ENCODE measurements at places on chromosomes 11 and 22.

DNA sequence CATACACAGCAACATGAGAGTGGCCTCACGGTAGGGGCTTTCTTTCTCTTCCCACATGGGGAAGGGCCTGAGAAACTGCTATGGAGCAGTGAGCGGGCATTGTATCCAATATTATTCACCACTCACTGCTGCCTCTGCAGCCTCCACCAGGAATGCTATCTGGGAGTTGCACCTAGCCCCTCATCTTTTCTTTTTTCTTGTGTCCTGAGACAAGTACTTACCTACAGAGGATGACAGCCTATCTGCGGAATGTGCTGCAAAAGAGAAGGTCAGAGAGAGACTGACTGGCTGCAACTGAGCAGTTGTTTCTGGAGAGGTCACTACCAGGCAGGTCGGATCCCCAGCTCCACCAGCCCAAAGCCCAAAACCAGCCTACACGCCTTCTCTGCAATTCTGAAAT is 52.1 kb upstream of the HTATIP2 start:
- no peak for DNase-seq

DNA sequence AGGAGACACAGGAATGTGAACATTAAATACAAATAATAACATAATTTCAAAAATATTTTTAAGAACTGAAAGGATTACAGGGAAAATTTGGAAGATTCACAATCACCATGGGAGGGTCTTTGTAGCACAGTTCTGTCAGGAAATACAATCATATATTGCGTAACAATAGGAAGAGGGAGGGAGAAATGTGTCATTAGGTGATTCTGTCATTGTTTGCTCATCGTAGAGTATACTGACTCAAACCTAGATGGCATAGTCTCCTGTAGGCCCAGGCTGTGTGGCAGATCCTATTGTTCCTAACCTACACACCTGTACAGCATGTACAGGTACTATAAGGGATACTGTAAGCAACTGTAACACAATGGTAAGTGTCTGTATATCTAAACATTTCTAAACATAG is 330.4 kb downstream of the BRD1 start:
- DNase-seq, result no peak

DNA sequence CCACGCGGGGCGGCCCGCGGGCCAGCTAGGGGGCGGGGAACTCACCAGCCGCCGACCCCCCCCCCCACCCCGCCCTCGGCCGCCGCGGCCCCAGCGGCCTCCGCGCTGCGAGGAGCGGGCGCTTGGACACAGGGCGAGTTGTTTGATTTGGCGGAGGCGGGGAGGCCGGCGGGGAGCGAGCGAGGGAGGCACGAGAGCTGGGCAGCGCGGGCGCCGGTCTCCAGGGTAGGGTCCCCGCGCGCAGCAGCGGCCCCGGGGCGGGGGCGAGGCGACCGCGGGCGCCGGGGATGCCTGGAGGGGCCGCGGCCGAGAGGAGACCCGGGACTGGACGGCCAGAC is 64.4 kb downstream of the NAV2 start:
- DNase-seq, result no peak

DNA sequence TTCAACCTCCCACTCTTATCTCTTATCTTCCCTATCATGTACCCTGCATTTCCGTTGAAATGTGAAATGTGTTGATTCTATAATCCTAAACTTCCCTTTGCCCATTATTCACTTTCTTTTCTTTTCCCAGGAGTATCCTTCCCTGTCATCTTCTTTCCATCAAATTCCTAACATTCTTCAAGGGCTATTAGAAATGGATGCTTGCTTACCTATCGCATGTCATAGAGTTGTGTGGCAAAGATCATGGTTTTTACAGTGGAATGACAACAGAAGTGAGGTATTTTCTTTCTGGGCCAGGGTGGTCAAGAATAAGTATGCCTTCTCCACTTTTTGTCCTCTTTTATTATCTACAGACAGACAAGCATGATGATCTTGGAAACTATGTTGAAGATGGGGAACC is 124.4 kb upstream of the SLC5A12 start:
- DNase-seq, result no peak

GRCh38 chr22:26033071-26033470 is 136.2 kb upstream of the SEZ6L start:
- no peak for DNase-seq

DNA sequence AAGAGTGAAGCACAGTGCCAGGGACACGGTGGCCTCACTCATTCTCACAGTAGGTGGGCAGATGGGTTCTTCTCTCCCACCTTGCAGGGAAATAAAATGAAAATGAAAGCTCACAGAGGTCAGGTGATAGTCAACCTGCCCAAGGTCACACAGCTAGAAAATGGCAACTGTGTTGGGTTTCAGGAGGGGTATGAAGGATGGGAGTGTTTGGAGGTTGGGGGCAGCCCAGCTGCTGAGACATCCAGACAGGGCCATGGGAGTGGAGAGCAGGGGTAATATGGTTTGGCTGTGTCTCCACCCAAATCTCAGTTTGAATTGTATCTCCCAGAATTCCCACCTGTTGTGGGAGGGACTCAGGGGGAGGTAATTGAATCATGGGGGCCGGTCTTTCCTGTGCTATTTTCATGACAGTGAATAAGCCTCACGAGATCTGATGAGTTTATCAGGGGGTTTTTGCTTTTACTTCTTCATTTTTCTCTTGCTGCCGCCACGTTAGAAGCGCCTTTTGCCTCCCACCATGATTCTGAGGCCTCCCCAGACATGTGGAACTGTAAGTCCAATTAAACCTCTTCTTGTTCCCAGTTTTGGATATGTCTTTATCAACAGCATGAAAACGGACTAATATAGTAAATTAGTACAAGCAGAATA is 247.0 kb downstream of the TENM4 start:
- no peak for DNase-seq

GRCh38 chr11:99015634-99016454 is 4.9 kb upstream of the CNTN5 start:
- peak; percentile 49 for DNase-seq

GRCh38 chr11:130304651-130305050 is 10.1 kb downstream of the ZBTB44 start:
- no peak for DNase-seq

DNA sequence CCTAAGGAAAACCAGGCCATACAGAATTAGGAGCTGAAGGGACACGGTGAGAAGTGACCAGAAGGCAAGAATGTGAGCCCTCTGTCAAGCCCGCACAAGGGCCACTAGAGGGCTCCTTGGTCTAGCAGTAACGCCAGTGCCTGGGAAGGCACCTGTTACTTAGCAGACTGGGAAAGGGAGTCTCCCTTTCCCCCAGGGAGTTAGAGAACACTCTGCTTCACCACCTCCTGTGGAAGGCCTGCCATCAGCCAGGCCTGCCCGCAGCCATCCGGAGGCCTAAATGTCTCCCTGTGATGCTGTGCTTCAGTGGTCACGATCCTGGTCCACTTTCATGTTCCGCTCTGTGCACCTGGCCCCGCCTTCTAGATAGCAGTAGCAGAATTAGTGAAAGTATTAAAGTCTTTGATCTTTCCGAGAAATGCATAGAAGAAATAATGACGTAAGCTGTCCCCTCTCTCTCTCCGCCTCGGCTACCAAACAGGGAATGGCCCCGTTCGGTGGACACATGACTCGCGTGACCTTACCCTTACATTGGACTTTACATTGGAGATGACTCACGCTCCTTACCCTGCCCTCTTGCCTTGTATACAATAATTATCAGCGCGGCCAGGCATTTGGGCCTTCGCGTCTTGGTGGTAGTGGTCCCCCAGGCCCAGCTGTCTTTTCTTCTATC is 10.7 kb upstream of the GSTP1 start:
- DNase-seq, result peak; percentile 34

GRCh38 chr11:106424111-106424510 is 346.6 kb downstream of the AASDHPPT start:
- DNase-seq, result no peak

DNA sequence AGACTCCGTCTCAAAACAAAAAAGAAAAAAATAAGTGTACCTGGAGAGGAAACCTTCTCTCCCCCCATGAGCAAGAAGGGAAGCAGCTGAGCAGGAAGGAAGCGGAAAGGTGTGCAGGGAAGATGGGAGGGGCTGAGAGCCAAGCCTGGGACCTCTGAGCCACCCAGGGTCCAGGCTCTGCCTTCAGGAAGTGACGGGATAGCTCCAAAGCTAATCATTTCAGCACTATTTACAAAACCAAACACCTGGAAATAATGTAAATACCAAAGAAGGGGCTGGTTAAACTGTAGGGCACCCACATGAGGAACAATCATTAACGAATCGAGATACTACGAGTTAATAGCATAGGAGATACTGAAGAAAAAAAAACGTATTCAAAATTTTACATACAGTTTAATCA is 27.9 kb downstream of the ARRB1 start:
- DNase-seq, result no peak

DNA sequence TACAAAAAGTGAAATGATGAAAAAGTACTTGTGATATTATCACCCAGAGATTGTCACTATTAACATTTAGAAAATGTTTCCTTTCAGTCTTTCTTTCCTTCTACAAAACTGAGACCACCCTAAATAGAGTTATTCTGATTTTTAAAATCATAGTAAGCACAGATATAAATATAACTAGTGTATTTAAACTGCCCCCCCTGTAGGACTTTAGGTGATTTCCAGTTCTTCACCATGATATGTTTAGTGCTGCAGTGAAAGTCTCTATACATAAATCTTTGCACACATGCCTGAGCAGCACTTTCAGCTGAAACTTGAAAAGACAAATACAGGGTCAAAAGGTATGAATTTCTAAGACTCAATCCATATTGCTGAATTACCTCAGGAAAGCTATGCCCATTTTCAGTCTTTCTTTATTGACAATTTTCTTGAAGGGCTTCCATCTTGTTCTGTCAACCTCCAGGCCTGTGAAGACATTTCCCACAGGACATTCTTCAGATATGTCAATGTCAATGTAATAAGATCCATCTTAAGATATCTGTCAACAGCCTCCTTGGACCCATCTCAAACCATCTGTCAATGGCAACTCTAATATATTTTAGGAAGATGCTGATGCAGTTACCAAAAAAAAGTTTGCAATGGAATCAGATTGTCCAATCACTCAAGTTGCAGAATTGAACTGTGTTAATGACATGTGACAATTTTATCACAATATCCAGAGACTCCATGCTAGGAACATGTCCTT is 30.8 kb upstream of the LDLRAD3 start:
- DNase-seq, result no peak

- no peak for DNase-seq
These were observed 101.7 kb downstream of the SNX19 start for GRCh38 chr11:130814440-130815096.

GRCh38 chr11:125207866-125208425 is 43.4 kb downstream of the PKNOX2 start:
- DNase-seq, result no peak

DNA sequence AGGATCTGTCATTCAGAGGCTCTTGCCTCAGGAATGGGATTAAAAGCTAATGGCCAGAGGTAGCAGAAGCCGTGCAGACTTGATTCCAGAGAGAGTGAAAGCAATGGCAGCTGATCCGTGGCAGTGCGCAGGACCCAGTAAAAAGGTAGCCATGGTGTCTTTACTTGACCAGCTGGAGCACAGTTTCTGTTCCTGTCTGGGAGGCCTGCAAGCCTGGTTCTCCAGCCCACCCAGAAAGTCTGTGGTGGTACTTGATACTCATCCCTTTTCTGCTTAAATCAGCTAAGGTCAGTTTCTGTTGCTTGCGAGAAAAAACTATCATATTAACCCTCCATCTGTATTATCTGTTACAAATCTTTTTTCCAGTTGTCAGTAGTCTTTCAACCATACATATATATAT is 86.7 kb downstream of the RPS6KA4 start:
- no peak for DNase-seq

GRCh38 chr11:79208126-79208525 is 232.7 kb downstream of the TENM4 start:
- no peak for DNase-seq

DNA sequence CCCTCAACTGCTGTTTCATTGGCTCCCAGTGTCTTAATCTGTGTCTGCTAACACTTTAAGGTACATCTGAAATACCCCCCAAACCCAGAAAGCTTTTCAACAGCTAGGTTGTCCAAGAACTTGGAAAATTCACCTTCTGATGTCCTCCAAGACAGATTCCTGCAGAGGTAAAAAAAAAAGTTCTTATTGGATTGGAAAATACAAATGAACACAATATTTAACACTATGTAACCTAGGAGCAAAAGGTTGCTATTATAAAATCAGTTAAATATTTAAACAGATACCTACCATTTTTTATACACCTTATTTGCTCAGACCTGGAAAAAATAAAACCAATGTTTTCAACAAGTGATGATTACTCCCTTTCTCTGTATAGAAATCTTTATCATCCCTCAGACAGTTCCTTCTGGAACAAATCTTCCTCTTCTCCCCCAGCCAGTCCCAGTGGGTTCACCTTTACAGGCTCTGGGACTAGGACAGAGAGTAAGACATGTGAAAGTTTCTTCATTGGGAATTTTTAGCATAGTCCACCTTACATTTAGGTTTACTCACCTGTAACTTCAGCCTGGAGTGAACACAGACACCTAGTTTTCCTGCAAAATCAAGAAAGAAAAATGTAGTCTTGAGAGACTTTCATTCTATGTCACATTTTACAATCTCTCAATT is 13.3 kb upstream of the WDR74 start:
- DNase-seq, result no peak

- DNase-seq, result no peak
These were observed 3.7 kb downstream of the RPS3 start for GRCh38 chr11:75403037-75403436.

GRCh38 chr22:37442537-37442936 is 15.3 kb upstream of the ELFN2 start:
- no peak for DNase-seq

- no peak for DNase-seq
These were observed 48.3 kb downstream of the LARGE1 start for GRCh38 chr22:33871935-33872334.

DNA sequence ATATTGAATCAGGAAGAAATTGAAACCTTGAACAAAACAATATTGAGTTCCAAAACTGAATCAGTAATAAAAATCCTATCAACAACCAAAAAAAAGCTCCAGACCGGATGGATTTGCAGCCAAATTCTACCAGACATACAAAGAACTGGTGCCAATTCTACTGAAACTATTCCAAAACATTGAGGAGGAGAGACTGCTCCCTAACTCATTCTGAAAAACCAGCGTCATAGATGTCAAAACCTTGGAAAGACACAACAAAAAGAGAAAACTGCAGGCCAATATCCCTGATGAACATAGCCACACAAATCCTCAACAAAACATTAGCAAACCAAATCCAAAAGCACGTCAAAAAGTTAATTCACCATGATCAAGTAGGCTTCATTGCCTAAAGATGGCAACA is 353.8 kb downstream of the TMEM135 start:
- no peak for DNase-seq

- no peak for DNase-seq
These were observed 63.0 kb upstream of the CD82 start for GRCh38 chr11:44502506-44502905.

GRCh38 chr11:116601814-116602636 is 170.8 kb downstream of the BUD13 start:
- no peak for DNase-seq

DNA sequence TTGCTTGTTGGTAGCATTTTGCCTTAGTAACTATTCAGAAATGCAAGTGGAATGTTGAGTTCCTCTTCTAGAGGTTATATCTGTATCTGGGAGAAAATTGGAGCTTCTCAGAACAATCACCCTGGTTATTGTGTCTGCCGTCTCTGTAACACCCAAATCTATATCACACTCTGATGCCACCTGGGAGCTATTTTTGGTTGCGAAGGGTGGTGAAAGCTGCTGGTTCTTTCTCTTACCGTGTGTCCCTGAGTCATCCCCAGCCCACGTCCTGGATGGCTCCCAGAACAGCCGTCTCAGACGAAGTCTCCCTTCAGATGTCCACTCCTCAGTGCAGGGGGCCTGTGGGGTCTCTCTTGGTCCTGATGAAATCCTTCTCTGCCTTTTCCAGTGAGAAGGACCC is 83.5 kb downstream of the C22orf31 start:
- no peak for DNase-seq
